Type B pancreatic cell (in vitro differentiated cells): ENCODE measurements at places on chromosomes 1 and 21. TPM values are rescaled to one million over a fixed set of nuclear protein-coding genes. Genes with fewer than 3 reads are reported as not detected.

Gene DOCK7
- 49.5 and 61.1 TPM in 2 replicates for total RNA-seq

Gene TSPAN1
- total RNA-seq, result 22.2 and 27.6 TPM in 2 replicates

Gene C1orf94
- not detected in 2 replicates for total RNA-seq

Gene AIRE
- 0.12 TPM in 1 of 2 replicates, not detected in the other for total RNA-seq

DNA sequence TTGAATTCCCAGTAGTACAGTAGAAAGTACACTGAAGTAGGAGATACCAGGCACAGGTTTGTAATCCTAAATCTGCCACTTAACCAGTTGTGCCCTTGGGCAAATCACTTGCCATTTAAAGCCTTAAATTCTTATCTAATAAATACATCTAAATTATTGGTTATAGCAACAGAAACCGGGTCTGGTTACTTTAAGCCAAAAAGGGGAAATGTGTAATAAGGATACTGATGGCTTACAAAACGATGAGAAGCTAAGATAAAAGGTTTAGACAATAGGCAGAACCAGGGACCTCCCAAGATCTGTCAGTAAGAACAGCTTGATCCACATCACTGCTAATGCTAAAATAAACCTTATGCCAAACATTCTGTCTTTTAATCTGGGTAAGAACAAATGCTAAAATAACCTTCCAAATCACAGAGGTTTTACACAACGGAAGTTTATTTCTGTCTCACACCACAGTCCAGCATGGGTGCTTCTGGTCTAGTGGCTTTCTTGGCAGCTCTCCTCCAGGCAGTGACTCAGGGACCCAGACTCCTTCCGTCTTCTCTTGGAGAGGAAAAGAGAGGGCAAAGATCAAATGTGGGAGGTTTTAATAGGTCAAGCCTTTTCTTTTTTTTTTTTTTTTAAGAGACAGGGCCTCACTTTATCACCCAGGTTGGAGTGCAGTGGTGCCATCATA is 16.5 kb upstream of the ZMYM1 start:
- H3K27ac ChIP-seq, result no peak overlapping the region
- H3K4me1 ChIP-seq, result no peaks in the 10 kb centered on the region
- DNase-seq, result no peak

DNA sequence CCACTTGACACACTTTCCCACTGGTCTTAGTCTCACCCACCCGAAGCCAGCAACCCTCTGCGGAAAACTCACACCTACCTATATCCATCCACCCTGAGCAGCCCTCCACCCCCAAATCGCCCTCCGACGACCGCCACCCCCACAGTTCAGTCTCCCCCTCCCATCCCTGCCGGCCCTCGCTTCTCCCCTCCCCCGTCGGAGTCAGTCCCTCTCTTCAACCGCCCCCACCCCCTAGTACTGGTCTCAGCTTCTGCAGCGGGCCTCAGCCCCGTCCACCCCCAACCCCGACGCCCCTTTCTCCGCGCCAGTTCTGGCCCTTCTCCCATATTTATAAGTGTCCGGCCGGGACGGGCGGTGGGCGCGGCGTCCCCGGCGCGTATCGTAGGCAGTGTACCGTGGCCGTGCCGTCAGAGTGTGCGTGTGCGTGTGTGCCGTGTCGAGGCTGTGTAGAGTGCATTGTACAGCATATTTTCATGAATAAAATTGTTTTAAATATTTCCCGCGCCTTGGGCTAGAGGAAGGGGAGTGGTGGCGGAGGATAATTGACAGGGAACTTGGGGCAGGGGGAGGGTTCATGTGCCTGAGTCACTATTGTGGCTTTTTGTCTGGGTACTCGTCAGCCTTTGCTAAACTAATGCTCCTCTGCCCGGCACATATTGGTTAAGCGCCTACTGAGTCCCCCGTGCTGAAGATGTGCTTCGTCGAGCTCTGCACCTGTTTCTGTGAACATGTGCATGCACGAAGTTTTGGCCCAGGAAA is 22.0 kb downstream of the FOXO6 start:
- H3K4me3 ChIP-seq, result peak overlapping the region; percentile 87
- peak overlapping the region; percentile 87 for H3K27ac ChIP-seq
- H3K36me3 ChIP-seq, result peaks cover 10% of the 10 kb centered on the region
- peaks cover 50% of the 10 kb centered on the region for H3K4me1 ChIP-seq

- no peaks in the 10 kb centered on the region for H3K36me3 ChIP-seq
- no peak overlapping the region for H3K27ac ChIP-seq
- no peak for DNase-seq
- no peaks in the 10 kb centered on the region for H3K27me3 ChIP-seq
- H3K4me3 ChIP-seq, result no peak overlapping the region
Observed at GRCh38 chr1:152699746-152700145, 1.6 kb downstream of the LCE2A start.

- H3K27me3 ChIP-seq, result peaks cover 79% of the 10 kb centered on the region
- peak; percentile 94 for DNase-seq
- H3K4me3 ChIP-seq, result peak within 1 kb of the TSS; percentile 70
- peaks cover 8% of the 10 kb centered on the region for H3K36me3 ChIP-seq
- no peak within 1 kb of the TSS for H3K27ac ChIP-seq
- peaks cover 11% of the 10 kb centered on the region for H3K4me1 ChIP-seq
Observed at GRCh38 chr1:156920233-156921052, at the start of gene LRRC71. TSS of gene LRRC71 (plus strand) at chr1:156920632. CDS start at chr1:156920804, 172 bp downstream.

GRCh38 chr1:53893999-53894636 is at the start of gene DIO1:
TSS of gene DIO1 (plus strand) at chr1:53894187. CDS start at chr1:53894211, 24 bp downstream.
- H3K36me3 ChIP-seq, result no peaks in the 10 kb centered on the region
- H3K4me3 ChIP-seq, result peak within 1 kb of the TSS; percentile 70
- peaks cover 30% of the 10 kb centered on the region for H3K4me1 ChIP-seq
- no peak for DNase-seq
- peak within 1 kb of the TSS; percentile 34 for H3K27ac ChIP-seq

- H3K27me3 ChIP-seq, result peaks cover 12% of the 10 kb centered on the region
- peak overlapping the region; percentile 40 for H3K27ac ChIP-seq
- H3K4me1 ChIP-seq, result peaks cover 17% of the 10 kb centered on the region
- H3K36me3 ChIP-seq, result no peaks in the 10 kb centered on the region
- H3K4me3 ChIP-seq, result no peak overlapping the region
Observed at GRCh38 chr1:145716641-145717345, 2.5 kb upstream of the CD160 start.

GRCh38 chr1:92879316-92879968 is 47.6 kb downstream of the RPL5 start:
- DNase-seq, result no peak
- peaks cover 7% of the 10 kb centered on the region for H3K36me3 ChIP-seq
- no peaks in the 10 kb centered on the region for H3K4me1 ChIP-seq
- H3K27ac ChIP-seq, result no peak overlapping the region
- no peaks in the 10 kb centered on the region for H3K27me3 ChIP-seq

DNA sequence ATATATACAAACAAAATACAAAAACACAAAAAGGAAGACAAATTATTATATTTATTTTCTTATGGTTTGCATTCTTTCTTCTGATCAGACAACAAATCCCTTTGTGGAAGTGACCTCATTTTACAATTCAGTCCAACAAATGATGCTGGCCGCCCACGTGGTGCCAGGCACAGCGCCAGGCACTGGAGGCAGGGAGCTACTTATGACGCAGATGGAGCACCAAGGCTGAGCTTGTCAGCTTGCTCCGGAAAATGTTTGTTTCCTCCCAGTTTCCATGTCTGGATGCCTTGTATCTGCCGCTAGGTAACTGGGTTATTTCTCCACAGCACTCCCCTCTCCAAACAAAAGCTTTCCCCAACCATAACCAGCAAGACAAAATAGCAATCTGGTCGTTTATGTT is 30.7 kb upstream of the CD34 start:
- peaks cover 15% of the 10 kb centered on the region for H3K27me3 ChIP-seq
- no peak for DNase-seq
- no peaks in the 10 kb centered on the region for H3K4me1 ChIP-seq
- no peaks in the 10 kb centered on the region for H3K36me3 ChIP-seq

DNA sequence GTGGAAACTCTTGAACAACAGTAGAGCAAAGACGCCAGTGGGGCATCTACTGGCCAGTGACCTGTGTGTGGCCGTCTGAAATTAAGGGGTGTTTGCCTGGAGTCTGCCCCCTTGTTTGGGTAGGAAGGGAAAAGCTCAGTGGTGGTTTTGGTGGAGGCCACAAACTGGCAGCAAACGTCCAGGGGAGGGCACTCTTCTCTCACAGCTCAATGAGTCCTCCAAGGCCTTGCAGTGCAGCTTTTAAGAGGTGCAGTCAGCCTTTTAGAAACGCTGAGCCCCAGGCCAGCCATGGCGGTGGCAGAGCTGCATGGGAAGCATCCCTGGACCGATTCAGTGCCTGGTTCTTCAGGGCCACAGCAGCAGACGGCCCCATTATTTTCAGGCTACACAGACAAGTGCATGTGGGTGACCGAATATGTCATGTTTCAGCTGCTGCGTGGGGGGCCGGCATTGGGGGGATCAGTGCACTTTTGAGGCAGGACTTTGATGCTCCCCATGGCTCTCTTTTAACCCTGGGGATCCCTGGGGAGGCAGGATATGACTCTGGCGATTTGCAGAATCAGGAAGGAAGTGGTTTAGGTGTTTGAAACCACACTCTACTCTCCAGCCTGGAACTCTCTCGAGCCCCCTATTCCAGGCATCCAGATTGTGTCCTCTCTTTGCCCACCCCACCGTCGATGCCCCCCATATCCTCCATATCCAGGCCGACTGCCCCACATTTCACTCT is 414.0 kb downstream of the PRDM2 start:
- no peak overlapping the region for H3K27ac ChIP-seq
- H3K36me3 ChIP-seq, result no peaks in the 10 kb centered on the region
- H3K27me3 ChIP-seq, result peaks cover 17% of the 10 kb centered on the region
